ENCODE measurements at places on chromosomes 4 and X. TPM values are rescaled to one million over a fixed set of nuclear protein-coding genes. Genes with fewer than 3 reads are reported as not detected.

DNA sequence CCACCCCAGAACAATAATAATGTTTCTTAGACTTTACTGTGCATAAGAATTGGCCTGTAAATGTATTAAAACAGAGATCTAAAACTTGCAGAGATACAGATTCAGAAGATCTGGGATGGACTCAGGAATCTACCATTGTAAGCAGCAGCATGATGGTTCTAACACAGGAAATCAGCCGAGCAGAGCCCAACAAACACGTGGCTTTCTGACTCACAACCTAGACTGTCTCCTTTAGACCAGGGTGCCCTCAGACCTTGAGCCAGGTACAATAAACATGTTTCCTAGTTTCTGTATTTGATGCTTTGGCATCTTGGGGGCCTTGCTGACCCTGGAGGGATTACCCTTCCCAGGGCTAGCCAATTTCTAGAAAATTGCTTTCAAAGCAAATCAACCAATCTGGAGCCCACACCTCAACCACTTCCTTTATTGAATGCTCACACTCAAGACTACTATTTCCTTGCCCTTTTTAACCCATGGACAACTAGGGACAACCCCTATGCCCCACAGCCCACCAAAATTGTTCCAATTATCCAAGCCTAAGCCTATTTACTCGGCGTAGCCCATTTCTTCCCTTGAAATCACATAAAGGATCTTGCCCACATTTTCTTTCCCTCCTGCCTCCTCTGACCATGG, 80.5 kb downstream of the TBC1D9 start:
- no peak for DNase-seq

DNA sequence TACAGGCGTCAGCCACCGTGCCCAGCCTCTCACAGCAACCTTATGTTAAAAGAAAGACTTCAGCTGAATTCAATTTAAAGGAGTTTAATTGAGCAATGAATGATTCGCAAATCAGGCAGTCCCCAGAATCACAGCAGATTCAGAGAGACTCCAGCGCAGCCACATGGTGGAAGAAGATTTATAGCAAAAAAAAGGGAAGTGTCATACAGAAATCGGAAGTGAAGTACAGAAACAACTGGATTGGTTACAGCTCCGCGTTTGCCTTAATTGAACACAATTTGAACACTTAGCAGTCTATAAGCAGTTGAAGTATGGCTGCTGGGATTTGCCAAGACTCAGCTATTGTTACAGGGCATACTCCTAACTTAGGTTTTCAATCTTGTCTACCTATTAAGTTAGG, 19.8 kb downstream of the CENPVL3 start:
- no peak for DNase-seq

The IGFBP7 gene
- polyA plus RNA-seq: 215 TPM

The HCCS gene
- 16.0 TPM for polyA plus RNA-seq

GRCh38 chr4:88027611-88028608, 20.5 kb downstream of the PKD2 start:
- DNase-seq: no peak

DNA sequence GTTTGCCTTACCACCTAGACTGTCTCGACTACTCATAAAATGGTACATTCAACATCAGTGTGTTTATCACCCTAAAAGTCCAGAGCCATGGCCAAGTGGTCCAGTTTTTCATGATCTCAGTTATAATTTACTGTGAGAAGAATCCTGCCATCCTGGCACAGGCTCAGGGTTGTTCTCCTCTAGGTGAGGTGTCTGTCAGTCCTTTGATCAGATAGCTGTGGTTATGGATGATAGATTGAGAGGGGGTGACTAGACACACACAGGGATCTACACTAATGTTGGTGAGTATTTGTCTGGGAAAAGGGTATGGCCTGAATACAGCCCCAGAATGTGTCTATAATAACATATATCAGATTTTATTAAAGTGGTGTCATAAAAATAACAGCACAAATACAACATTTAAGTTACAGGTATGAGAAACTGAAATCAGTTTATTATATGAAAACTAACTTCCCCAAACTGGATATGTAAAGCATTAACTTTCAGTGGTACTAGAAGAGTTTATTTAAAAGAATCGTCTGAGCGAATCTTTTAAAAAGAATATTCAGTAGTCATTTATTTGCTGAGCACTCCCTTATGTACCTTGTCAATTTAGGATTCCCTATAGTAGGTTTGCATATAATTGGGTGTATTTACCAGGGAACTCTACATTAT, 93.3 kb downstream of the STIM2 start:
- DNase-seq: no peak

DNA sequence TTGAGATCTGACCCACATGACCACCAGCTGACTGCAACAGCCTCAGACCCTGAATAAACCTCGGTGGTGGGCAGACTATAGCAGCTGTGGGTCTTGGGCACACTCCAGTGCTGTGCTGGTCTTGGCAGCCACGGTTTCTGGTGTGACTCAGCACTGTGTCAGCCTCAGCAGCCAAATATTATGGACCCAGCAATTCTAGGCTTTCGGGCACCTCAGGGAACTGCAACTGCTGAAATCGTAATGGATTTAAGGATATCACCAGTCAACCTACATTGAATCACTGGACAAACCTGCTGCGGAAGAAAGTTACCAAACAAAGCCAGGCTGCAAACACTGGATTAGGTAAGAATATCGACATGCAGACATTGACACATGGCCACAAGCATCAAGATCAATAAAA, 10.5 kb upstream of the UBE2NL start:
- no peak for DNase-seq

DNA sequence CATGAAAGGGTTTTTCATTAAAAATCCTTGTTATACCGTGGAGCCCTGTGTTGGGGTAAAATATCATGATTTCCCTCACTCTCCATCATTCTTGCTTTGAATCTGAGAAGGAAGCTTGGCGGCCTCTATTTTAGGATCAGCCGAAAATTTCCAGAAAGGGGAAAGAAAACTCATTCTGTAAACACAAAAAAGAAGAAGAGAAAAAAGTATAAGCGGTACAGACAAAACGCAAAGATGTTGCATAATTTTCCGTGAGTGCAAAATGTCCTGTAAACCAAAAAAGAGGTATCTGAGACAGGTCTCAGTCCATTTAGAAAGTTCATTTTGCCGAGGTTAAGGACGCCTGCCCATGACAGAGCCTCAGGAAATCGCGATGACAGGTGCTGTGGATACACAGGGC, 5.3 kb downstream of the CSF2RA start:
- DNase-seq: no peak

- DNase-seq: no peak
Observed at GRCh38 chrX:40514376-40514775, 66.4 kb upstream of the ATP6AP2 start.

DNA sequence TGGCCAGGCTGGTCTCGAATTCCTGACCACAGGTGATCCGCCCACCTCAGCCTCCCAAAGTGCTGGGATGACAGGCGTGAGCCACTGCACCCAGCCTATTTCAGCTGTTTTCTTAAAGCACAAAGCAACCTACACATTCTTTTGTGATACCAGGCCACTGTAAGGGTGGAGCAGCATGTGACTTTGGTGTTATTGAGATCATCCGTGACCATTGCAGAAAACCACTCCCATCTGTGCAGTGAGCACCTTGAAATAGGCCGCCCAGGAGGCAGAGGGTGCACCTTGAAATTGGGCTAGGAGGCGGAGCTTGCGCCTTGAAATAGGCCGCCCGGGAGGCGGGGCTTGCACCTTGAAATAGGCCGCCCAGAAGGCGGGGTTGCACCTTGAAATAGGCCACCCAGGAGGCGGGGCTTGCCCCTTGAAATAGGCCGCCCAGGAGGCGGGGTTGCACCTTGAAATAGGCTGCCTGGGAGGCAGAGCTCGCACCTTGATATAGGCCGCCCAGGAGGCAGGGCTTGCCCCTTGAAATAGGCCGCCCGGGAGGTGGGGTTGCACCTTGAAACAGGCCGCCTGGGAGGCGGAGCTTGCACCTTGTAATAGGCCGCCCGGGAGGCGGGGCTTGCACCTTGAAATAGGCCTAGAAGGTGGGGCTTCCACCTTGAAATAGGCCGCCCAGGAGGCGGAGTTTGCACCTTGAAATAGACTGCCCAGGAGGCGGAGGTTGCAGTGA, 9.0 kb upstream of the SLC25A6 start:
- no peak for DNase-seq

- no peak for DNase-seq
Observed at GRCh38 chrX:68920561-68920960, 91.7 kb downstream of the EFNB1 start.

DNA sequence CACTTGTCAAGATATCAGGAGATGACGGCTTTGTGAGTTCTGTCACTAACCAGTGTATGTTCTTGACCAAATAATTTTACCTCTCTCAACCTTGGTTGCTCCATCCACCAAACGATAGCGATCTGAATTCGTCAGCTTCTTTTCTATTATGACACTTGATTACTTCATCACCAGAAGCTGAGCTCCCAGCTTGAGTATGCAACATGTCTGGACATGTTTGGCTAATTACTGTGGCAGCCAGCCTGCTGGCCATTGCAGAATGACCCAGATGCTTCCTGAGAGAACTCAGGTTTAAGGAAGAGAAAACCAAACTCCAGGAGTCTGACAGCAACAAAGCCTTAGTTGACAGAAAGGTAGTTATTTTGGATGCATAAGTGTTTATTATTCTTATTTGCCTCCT, 46.4 kb upstream of the PARM1 start:
- no peak for DNase-seq

GRCh38 chrX:47179928-47180255, 13.7 kb upstream of the UBA1 start:
- DNase-seq: no peak

- DNase-seq: no peak
Observed at GRCh38 chrX:11319806-11320520, 26.8 kb downstream of the AMELX start.

The CD38 gene
- 4.5 TPM for polyA plus RNA-seq

- DNase-seq: no peak
Observed at GRCh38 chrX:44903107-44903506, 30.1 kb downstream of the KDM6A start.

The FRMD7 gene
- polyA plus RNA-seq: 0.14 TPM

The ATP1B4 gene
- polyA plus RNA-seq: not detected

GRCh38 chr4:37936889-37937498, 23.2 kb upstream of the PTTG2 start:
- no peak for DNase-seq

- no peak for DNase-seq
Observed at GRCh38 chr4:958314-958665, 15.1 kb downstream of the DGKQ start.

GRCh38 chr4:6272863-6273660, 3.4 kb downstream of the WFS1 start:
- DNase-seq: no peak

DNA sequence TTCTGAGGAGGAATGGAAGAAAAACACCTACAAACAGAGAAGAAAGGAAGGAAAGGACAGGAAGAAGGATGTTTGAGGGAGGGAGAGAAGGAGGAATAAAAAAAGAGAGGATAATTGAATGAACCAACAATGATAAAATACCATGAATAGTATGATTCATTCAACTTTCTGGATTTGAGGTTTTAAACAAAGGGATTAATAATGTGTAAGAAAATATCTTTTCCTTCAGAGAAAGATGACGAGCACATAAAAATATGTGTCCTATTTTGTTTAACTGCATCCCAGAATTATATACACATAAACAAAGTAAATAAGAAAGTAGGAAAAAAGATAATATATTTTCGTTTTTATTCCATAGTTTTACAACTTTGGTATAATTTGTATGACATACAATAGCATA, 1380.4 kb downstream of the STIM2 start:
- no peak for DNase-seq

The MFSD8 gene
- polyA plus RNA-seq: 6.3 TPM

DNA sequence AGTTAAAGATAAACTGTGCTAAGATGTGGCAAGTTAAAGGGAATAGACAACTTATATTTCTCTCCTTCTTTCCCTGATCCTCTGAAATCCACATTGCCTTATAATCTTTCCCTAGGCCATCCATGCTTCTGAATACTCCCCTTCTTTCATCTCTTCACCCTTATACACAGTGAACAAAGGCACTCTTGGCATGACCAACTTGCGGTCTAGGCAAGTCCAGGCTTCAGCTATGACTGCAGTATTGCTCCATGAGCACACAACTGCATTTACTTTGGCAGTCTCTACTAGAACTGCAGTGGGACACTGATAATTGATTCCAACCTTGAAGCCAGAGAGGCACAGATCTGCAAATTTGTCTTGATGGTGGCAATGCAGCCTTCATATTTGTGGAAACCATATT, 24.2 kb upstream of the UBA6 start:
- no peak for DNase-seq

DNA sequence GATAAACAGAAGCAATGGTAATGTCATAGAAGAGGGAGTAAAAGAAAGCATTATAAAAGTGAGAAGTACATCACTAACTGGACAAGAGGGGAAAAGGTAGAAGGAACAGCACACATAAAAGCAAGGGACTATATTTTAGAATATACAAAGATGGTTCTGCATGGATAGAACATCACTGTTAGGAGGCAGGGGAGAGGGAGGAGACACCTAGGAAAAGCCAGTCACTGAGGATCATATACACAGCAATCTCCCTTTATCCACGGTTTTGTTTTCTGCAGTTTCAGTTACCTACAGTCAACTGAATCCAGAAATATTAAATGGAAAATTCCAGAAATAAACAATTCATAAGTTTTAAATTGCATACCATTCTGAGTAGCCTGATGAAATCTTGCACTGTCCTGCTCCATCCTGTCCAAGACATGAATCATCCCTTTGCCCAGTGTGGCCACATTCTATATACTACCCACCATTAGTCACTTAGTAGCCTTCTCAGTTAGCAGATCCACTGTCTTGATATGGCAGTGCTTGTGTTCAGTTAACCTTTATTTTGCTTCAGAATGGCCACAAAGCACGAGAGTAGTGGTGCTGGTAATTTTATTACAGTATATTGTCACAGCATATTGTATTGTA, 74.2 kb downstream of the PPA2 start:
- no peak for DNase-seq

DNA sequence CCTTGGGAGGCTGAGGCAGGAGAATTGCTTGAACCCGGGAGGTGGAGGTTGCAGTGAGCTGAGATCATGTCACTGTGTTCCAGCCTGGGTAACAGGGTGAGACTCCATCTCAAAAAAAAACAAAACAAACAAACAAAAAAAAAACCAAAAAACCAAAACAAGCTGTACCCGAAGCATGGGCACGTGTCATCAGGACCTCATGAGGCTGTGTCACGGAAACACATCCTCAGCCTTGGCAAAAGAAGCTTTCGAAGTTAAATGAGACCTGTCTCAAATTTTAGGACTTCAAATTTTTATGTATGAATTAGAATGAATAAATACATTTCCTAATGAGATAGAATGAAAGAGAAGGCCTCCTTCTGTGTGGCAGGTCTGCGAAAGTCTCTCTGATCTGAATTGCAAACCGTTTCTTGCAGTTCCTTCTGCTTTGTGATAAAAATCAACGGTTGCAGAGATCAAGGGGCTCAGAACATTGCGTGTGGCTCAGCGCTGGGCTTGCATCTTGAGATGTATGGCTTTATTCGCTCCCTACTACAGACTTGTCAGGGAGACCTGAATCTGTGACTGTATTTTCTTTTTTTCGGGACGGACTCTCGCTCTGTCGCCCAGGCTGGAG, 19.5 kb upstream of the CRLF2 start:
- DNase-seq: no peak

DNA sequence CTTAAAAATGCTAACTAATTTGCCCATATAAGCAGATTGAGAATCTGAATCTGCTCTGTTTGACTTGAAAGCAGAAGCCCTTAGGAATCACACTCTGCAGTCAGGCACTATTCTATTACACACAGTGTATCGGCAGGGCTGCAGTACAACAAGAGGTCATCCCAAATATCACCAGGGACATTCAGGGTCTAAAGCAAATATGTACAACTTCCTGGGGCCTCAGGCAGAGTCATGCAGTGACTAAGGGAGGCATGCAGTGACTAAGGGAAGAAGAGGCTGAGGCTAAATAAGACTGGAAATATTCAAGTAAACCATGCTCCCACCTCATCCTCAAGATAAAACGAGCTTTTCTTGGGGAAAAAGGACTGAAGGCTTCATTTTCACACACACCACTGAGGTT, 20.9 kb downstream of the MAPK10 start:
- DNase-seq: no peak

The ADAM29 gene
- polyA plus RNA-seq: not detected
